ENCODE measurements at places on chromosomes 1 and 21.

- no peak for DNase-seq
These were observed 234.8 kb downstream of the GPR52 start for GRCh38 chr1:174682419-174683008.

DNA sequence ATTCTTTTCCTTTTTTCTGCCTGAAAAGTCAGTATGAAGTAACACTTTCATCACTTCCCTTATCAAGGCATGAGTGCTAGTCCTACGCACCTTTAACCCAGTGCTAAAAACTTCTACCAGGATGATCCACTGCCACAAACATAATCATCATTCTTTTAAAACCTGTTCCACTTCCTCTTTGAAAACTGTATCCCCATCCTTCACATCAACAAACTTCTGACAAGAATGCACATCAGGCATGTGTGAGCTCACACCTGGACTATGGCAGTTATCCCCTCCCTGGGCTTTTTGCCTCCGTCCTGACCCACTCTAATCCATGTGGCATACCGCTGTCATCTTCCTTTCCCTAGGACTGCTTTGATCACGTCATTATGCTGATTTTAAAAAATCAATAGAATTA, 70.2 kb downstream of the ESRRG start:
- DNase-seq = no peak

DNA sequence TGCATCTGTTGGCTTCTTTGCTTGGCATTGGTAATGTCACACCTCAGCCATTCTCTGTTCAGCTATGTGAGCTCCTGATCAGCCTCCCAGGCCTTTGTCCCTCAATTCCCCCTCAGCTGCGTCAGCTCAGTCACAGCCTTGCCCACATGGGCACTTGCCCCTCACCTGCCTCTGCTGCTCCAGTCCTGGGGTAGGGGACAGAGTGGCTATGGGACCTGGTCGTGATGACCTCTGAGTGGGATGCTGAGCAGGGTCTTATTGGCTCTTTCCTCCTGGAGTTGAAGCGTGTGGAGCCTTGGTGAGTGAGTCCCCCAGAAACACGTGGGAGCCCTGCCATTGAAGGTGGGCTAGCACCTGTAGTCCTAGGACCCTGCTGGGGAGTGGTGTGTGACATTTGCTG, 61.4 kb upstream of the TLR5 start:
- DNase-seq = no peak

DNA sequence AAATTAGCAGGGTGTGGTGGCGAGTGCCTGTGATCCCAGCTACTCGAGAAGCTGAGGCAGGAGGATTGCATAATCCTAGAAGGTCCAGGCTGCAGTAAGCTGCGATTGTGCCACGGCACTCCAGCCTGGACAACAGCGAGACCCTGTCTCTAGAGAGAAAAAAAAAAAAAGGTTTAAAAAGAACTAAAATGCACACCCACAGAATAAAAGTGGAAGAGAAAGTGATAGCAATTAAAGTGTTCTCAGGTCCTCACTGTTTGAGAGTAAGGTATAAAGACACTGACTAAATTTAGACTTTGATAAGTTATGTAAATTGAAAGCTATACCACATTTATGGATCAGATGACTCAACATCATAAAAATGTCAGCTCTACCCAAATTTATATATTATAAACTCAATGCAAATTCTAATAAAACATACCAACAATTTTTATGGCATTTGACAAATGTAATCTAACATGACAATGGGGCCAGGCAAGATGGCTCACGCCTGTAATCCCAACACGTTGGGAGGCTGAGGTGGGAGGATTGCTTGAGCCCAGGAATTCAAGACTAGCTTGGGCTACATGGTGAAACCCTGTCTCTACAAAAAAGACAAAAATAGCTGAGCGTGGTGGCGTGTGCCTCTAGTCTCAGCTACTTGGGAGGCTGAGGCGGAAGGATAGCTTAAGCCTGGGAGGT, 11.8 kb downstream of the ZBTB17 start:
- DNase-seq = no peak

DNA sequence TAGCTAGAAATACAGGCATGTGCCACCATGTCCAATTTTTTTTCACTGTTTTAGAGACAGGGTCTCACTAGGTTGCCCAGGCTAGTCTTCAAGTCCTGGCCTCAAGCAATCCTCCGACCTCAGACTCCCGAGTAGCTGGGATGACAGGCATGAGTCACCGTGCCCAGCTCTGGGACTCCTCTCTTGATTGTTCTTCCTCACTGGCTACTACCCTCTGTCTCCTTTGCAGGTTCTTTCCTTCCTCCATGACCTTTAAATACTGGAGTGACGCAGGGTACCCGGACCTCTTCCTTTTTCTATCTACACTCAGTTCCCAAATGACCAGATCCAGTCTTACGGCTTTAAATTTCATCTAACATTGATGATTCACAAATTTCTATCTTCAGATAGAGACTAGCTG, 34.9 kb downstream of the ASH1L start:
- DNase-seq = no peak

DNA sequence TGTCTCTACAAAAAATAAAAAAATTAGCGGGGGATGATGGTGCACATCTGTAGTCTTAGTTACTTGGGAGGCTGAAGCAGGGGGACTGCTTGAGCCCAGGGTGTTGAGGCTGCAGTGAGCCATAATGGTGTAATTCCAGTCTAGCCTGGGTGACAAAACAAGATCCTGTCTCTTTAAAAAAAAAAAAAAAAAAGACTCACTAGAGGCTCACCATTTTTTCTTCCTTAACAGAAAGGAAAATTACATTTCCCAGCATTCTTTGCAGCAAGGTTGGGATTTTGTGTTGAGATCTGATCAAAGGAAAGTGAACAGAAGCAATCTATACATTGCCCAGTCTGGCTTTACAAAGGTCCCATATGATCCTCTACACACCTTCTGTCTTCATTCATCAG, 21.5 kb downstream of the GFI1 start:
- no peak for DNase-seq

DNA sequence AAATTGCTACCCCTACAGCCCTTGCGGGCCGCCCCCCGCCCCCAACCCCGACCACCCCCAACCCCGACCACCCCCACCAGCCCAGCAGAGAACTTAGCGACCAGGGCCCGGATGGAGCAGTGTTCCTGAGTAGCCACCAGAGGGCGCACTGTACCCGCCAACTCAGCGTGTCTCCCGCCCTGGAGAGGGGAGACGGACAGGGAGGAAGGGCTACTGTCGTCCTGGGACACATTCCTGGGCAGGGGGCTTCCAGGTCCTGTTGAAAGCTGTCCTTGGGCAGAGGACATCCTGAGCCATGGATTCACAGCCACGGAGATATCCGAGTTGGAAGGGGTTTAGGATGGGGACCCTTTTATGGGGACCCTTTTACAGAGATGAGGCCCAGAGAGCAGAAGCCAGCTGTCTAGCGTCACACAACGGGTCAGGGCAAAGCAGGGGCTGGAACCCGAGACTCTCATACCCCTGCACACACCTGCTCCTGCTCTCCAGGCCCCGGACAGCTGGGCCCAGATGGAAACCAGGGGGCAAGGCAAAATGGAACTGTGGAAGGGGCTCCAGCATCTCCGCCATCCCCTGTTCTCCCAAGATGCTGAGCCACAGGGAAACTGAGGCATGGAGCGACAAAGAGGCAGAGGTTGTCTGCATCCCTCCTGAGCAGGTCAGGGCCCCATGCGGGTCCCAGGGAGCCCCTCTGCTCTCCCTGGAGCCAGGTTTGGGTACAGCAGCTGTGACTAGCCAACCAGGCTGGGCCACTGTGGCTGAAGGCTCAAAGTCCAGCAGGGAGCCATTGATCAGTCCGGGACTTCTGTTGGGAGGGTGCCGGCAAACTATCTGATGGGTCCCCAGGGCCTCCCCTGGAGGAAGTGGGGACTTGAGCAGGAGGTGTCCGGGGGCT, 25.0 kb upstream of the LAPTM5 start:
- no peak for DNase-seq

GRCh38 chr1:181127898-181128453, 39.5 kb downstream of the IER5 start:
- DNase-seq = no peak

DNA sequence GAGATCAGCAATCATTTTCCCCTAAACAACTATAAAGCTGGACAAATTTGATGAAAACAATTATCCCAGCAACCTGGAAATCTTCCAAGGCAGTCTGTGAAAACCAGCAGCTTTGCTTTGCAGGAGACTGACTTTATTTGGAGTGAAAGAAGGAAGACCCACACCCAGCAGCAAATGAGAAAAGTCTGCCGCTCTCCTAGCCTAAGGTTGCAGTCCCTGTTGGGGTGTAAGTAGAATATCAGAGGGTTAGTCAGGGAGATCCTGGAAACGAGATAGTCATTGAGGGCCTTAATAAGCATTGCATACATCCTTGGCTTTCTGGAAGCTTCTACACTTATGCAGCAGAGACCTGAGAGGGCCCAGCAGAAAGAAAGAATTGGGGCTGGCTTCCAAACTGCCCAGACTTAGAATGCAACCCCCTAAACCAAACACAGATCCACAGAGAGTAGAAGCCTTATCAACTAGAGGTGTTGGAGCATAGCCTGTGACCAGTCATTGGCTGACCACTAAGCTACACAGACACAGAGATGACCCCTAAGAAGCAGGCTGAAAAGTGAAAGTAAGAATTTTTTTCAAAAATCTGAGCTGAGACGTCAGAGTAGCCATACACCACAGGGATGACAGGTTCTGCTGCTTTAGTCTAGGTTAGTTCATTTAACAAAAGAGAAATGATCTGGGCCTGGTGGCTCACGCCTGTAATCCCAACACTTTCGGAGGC, 98.3 kb downstream of the LYPLAL1 start:
- DNase-seq = no peak

- DNase-seq = no peak
These were observed 1204.6 kb upstream of the TMPRSS15 start for GRCh38 chr21:19608101-19608621.

GRCh38 chr1:9602794-9603167, 14.1 kb downstream of the TMEM201 start:
- no peak for DNase-seq

DNA sequence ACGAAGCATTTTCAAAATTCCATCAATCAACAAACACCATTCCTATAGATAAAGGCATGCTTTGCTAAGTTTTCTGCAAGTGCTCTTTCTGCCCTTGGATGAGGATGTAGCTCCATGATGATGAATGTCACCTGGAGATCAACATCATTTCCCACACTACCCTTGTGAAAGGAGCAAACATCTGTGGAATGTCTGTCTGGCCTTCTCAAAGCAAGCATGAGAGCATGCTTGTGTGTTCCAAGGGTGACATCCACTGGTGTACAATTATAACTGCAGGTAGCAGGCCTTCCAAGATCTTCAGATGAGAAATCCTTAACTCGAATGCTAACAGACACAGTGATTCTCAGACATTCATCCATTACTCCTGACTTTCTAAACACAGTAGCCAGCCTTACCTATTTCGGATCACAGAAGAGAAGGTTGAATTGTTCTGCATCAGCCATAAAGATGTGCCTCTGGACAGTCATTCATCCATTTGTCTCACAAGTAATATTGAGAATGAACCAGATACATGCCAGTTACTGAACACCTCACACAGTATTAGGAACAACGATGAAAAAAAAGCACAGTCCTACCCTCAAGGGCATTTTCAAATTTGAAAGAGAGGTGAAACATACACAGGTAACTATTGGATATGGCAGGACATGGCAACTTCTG, 162.4 kb downstream of the TPR start:
- peak; percentile 45 for DNase-seq

DNA sequence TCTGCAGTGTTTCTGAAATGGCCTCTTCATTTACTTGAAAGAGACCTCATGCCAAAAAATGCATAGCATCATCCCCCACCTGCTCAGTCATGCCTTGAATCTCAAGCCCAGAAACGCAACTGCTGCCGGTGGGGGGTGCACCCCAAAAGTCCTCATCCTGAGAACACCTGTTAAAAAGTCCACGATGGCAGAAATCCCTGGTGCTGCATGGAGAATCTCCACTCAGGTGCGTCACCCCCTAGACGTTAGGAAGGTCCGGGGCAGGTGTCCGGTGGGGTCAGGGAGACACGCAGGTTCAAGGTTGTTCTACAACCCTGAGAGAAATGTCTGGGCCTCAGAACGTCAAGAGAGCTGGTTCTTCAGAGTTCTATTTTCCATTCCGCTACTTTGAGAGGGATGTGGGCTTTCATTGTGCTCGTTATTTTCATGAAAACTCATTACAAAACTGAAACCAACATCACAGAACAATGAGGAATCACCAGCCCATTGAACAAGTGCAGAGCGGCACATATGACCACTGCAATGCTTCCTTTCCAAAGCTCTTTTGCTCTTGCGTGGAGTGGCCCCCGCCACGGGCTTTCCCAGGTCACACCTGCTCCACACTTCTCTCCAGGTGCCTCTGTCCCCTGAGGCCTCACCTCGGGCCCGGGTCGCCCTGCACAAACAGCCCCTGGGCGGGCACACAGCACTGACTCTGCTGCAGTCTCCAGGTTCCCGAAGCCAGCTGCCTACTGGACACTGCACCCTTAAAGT, 201.9 kb downstream of the TOMM20 start:
- no peak for DNase-seq

DNA sequence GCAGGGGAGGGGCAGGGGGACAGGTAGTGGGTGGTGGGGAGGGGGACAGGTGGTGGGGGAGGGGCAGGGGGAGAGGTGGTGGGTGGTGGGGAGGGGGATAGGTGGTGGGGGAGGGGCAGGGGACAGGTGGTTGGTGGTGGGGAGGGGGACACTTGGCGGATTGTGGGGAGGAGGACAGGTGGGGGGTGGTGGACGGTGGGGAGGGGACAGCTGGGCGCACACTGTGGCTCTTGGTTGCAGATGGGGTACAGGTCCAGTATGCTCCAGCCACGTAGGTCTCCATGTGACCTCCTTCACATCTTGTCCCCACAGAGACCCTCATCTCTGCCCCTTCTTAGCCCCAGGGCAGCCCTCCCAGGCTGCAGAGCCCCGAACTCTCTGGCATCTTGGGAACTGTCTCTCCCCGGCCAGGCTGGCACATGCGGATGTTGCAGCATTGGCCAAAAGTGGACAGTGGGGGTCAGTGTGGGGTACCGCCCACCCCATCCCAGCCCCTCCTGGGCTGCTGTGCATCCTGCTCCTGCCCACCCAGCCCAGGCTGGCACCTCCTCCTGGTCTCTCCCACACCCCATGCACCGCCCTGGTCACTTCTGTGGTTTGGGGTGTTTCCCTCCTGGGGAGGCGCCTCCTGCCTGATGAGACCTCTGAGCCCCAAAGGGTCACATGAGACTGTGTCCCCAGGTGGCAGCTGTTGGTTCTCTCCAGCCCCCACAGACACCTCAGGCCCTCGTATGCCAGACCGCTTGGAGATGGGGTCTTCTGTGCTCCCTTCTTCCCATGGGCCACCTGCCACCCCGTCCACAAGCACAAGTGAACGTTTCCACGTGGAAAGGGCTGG, 7.6 kb upstream of the SLC19A1 start:
- DNase-seq = no peak

GRCh38 chr1:66372522-66373101, 161.3 kb upstream of the SGIP1 start:
- DNase-seq = no peak

Measured in BJ (cell line).